SK-N-DZ (cell line): ENCODE measurements at places on chromosomes 12 and 14.

DNA sequence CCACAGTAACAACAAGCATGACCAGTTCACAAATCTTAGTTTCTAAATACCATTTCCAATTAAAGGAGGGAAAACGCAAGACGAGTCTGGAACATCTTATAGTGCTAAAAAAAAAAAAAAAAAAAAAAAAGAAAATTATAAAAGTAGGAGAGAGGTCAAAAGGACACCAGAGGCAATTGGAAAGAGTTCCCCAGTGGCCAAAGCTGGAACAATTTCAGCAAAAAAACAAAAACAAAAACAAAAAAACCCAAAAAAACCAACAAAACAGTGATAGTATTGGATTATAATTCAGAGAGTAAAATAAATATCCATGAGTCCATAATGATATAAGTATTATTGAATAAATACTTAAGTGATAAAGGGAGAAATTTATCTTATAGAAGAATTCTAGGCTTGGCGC, 10.3 kb upstream of the NAP1L1 start:
- no peak for DNase-seq

- peak; percentile 27 for DNase-seq
These were observed 283.5 kb downstream of the KSR2 start for GRCh38 chr12:117685110-117685926.

DNA sequence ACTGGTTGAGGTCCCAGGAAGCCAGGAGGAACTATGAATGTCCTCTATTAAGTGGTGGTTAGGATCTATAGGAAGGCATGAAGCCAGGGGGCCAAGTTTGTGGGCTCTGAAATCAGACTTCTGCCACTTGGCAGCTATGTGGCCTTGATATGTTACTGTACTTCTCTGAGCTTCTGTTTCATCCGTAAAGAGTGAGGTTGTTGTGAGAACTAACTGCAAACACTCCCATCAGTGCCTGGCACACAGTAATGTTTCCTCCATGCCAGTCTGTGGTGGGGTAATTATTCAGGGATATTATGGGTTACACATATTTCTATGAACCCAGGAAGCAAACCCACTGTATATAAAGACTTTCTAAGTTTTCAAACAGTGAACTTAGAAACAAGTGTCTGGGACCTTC, 57.4 kb downstream of the PLXNC1 start:
- DNase-seq = no peak

DNA sequence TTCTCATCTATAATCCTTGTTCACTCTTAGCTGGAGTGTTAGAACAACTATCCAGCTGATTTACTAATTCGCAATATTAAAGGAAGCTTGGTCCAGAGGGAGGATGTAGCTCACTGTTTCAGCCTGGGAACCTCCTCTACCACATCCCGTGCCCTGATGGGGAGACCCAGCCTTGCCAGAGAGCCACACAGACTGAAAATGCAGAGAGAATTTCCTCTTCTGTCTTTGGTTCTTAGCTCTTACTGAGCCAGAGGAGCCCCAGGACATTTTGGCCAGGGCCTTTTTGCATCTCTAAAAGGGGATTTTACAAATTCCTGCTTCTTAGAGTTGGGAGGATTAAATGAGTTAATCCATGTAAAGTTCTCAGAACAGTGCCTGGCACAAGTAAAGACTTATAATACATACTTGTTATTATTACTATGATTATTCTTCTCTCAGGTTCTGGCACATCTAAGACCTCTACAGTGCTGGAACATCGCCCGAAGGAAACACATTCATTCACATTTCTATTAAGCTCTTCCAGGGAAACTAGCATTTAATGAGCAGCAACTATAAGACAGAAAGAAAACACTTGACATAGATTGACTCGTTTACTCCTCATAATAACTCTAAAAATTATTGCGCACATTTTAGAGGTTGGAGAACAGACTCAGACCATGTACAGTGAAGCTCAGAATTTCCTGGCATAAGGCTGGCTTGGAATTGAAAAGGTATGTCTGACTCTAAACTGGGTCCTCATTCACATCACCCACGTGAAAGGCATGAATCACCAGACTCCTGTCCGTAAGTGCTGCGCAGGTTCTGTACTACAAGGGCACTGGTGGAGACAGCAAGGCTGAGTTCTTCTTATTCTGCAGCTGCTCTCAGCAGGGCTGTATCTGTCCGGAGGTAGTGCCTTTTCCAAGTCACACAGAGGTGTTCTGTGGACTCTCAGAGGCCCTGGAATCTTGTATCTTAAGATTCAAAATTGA, 27.8 kb upstream of the AEBP2 start:
- DNase-seq = no peak

DNA sequence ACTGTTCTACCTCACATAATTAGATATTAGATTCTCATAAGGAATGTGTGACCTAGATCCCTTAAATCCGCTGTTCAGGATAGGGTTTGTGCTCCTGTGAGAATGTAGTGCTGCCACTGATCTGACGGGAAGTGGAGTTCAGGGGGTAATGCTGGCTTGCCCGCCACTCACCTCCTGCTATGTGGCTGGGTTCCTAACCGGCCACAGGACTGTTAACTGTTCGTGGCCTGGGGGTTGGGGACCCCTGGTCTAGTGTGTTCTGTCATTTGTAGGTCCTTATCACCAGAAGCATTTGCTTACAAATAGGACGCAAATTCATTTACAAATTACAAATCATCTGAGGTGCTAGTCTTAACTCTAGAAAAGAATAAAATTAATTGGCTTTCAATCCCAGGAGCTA, 16.4 kb upstream of the TMEM30B start:
- DNase-seq = no peak

GRCh38 chr14:76203086-76204001, 51.6 kb downstream of the GPATCH2L start:
- no peak for DNase-seq

GRCh38 chr14:65278589-65278988, 133.9 kb upstream of the FUT8 start:
- DNase-seq = no peak

GRCh38 chr14:60300019-60300418, 51.0 kb downstream of the PPM1A start:
- DNase-seq = no peak

DNA sequence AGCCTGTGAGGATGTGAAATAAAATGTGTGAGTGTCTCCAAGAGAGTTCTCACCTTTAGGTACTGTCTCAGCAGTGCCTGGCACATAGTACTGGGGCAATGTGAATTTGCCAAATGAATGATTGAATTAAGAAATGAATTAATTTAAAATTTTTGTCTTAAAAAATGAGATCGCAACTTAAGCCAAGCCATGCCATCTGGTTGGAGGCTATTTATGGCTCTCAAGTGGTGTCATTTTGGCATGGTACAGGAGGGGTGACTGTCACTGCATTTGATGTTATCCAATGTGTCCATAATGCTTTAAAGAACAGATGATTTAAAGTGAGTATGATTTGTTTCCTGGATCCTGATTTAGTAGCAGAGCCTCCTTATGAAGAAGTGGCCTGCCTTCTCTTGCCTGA, 80.3 kb downstream of the SRGAP1 start:
- DNase-seq = peak; percentile 17

GRCh38 chr12:15629761-15630160, 159.4 kb downstream of the EPS8 start:
- no peak for DNase-seq

DNA sequence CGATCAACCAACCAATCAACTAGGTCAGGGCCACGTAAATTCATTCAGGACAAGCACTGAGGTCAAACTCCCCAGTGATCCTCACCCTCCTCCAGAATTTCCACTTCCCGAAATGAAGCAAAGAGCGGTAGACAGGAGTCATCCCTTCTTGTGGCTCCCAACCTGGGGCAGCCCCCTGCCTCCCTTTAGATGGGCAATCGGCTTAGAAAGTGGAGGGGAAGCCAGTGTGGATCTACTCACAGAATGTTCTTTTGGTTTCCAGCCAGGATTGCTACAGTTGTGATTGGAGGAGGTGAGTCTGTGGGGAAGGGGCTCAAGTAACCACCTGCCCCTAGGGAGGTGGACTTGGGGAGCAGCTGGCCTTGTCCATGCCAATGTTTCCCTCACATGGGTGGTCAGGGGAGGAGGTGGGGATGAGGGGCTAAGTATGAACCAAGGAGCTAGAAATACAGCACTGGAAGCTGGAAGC, 4.1 kb downstream of the IFI27 start:
- no peak for DNase-seq

DNA sequence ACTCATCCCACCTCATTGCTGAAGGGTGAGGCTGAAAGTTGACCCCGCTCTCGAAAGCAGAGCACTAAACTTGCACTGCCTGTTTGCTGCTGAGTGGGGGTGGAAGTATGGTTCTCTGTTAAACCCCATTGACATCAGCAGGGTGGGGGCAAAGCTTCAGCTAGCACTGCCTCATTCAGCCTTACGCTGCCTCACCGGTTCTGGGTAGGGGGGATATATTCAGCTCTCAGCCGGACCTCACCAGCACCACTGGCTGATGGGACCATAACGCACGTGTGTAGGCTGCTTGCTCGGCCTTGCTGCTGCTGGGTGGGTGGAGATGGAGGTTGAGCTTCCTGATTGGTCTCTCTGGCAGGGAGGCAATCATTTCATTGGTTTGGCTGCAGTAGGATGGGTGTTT, 265.7 kb upstream of the RTL1 start:
- DNase-seq = no peak

DNA sequence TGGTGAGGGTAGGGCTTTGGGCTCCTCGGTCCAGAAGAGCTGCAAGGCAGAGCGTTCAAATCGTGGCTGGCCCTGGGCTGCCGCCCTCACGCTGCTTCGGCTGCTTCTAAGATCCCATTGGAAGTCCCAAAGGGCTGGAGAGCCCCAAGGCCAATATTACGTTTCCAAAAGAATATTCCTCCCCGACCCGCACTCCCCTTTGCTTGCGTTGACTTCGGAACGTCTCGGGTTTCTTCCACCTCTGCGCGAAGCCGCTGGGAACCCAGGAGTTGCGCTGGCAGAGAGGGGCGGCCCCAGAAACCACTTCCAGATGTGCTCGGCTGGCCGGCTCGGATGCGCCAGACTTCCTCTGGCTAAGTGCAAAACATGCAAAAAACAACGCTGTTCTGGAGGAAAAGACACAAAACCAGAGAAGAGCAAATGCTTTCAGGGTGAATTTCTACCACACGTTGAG, at the start of gene GLT8D2:
Gene GLT8D2 (minus strand): TSS at position 285 of the 454 bp plus-strand sequence. CDS start 30,539 bp downstream, outside the sequence.
- no peak for DNase-seq

DNA sequence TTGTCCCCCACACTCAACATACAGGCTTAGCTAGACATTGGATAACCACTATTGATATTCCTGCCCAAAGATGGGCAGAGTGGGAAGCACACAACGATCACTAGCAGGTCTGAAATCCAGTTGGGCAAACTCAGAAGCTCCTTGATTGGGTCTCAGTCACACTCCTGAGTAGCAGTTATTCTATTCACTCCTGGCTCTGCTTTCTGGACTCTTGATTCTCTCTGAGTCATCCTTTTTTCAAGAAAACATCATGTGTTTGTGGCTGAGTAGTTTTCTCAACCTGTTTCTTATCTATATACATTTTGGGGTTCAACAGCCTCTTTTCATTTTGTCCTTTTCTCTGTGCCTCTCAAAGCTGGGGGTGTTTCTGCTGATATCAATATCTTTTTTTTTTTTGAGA, 46.0 kb upstream of the MANSC4 start:
- no peak for DNase-seq

- DNase-seq = no peak
These were observed 33.9 kb upstream of the VASH1 start for GRCh38 chr14:76727384-76727783.

DNA sequence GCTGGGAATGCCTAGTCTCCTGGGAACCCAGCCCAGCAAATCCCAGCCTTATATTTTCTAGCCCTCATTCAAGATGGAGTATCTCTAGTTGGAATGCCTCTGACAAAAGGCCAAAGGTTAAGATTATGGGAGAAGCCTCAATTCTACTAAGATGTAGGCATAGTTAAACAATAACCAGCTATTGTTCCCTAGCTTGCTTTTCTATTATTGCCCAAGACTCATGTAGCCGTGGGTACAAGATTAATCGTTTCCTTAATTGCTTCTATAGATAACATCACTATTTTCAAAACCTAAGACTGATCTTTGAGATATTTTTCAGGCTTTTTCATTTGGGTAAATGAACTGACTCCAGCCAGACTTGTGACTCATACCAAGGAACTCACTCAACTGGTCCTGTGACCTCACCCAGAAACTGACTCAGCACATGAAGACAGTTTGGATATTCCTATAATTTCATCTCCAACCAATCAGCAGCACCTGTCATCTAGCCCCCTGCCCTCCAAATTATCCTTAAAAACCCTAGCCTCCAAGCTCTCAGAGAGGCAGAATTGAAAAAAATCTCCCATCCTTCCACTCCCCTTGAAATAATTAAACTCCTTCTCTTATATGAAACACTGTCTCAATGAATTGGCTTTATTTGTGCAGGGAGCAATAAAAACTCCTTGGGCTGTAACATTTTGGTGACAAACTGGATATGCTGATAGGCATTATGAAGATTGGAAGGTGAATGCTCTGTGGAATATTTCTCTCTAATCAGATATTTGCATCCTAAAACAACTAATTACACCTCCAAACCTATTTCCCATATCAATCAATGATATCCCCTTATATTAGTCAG, 589.0 kb downstream of the C12orf50 start:
- no peak for DNase-seq

DNA sequence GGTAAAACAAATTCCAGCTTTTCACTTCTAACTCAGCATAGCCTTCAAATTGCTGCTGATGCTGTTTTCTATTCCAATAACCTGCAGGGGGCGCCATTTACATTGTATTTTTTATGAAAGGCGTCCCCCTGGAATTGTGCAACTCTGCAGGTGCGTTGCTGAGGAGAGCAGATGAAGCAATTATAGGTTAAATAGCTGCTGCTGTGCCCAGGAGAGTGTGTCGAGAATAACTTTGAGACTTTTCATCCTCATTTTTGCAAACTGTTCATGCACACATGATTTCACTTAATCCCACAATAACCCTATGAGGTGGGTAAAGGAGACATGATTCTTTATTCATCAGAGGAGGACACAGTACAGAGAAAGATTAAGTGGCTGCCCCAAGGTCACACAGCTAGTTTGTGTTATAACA, 75.7 kb downstream of the MYRFL start:
- peak; percentile 75 for DNase-seq

DNA sequence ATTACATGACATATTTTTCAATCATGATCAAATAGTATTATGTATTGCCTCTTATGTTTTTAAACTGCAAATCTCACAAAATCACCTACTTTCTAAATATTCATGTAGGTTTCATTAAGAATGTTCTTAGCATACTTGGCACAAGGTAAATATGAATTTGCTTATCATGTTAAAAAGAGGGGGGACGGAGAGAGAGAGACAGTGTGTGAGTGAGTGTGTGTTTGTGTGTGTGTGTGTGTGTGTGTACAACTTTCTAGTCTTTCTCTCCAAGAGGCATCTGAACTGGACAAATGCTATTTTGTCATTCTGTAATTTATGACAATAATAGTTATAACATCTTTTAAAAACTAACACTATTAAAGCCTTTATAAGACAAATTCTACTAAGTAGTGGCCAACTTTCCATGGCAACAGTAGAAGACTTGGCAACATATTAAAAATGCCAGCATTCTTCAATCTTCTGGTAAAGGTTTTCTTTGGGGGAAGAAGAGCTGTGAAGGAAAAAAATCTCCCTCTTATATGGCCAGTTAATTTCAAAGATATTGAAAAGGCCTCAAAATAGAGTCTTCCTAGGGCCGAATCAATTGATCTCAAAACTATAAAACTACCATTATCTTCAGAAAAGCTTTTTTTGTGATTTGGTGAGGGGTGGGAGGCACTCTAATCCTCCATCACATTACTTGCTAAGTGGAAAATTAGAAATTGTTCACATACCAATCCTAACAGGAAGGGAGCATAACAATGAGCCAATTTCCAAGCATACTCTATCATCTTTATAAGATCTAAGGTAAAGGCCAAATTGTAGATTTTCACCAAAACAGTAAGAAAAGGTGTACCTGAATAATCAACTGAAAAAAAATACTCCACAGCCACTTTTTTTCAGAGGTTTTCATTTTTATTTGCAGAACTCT, 28.2 kb downstream of the CDK17 start:
- DNase-seq = no peak
